Activated gamma-delta T cell treated with Interleukin-2 at 50 U/mL for 16 hours (primary cell): ENCODE measurements at places on chromosomes 16 and 17.

DNA sequence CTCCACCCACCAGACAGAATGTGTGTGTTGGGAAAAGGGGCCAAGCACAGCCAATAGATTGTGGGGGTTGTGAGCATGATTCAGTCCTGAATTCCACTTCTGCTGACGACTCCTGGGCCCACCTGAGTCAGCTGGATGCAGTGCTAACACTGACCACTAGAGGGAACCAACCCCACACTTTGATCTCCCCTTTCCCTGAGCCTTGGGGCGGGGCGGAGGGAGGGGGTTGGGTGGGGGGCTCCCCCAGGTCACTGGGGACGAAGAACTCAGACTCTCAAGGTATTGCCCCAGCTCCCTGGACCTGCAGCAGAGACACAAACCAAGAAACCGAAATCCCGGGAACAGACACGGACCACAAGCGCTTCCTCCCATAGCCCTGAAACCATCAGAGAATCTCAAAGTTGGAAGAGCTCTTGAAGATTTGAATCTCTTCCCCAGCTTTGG is 621 bp upstream of the CSHL1 start:
- DNase-seq, result peak; percentile 67

GRCh38 chr17:63434951-63435571 is 11.0 kb downstream of the CYB561 start:
- peak; percentile 64 for DNase-seq

- DNase-seq, result no peak
Measured at GRCh38 chr17:80986816-80987475, 4.7 kb upstream of the CHMP6 start.

GRCh38 chr16:11636172-11636721 is 32.0 kb upstream of the SNN start:
- no peak for DNase-seq

DNA sequence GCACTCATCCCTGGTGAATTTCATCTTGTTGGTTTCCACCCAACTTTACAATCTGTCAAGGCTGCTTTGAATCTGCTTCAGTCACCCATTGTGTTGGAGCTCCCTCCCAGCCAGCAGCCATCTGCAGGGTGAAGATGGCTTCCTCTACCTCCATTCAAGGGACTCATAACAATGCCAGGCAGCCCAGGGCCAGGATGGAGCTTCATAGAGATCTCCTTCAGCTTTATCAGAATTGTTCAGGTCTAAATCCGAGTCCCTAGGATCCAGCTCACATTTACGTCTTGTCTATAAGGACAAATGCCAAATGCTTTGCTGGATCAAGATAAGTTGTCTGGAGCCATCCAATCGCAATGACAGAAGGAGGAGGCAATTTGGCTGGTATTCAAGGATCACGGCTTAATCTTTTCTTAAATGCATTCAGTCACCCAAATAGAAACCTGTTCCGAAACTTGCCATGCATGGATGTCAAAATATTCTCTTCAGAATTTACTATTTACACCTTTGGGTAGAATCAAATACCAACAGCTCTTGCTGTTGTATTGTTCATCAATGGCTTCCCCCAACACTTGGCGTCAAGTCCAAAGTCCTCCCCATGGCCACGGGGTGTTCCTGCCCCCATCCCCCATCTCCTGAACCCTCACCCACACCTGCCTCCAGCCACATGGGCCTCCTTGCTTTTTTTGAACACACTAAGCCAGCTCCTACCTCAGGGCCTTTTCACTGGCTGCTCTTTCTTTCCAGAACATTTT is 3.8 kb upstream of the FAM171A2 start:
- no peak for DNase-seq

DNA sequence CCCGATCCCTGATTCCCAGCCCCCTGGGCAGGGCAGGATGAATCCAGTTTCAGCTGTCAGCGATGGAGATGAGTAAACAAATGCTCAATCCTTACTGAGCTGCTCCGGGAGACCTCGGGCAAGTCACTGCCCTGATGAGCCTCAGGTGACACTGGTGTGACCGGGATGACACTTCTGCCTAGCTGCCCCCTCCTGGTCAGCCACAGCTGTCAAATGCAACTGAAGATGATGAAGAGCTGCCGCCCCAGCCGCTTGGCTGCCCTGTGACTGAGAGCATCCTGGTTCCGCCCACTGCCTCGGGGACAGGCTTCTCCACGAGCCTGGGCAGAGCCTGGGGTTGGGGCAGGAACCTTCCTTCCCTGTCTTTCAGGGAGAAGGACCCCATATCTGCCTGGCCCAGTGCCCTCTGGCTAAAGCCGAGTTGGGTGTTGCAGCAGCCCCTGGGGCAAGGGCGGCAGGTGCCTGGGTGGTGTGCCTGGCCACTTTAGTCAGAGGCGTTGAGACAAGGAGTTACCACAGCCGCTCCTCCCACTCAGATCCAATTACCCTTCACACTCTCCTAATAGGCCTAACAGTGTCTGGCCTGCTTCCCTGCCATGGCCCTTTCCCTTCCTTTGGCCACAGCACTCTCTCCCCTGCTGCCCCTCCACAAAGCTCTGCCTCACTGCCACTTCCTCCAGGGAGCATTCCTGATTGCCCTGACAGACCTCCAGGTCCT is 5.5 kb downstream of the CCL17 start:
- DNase-seq, result no peak

DNA sequence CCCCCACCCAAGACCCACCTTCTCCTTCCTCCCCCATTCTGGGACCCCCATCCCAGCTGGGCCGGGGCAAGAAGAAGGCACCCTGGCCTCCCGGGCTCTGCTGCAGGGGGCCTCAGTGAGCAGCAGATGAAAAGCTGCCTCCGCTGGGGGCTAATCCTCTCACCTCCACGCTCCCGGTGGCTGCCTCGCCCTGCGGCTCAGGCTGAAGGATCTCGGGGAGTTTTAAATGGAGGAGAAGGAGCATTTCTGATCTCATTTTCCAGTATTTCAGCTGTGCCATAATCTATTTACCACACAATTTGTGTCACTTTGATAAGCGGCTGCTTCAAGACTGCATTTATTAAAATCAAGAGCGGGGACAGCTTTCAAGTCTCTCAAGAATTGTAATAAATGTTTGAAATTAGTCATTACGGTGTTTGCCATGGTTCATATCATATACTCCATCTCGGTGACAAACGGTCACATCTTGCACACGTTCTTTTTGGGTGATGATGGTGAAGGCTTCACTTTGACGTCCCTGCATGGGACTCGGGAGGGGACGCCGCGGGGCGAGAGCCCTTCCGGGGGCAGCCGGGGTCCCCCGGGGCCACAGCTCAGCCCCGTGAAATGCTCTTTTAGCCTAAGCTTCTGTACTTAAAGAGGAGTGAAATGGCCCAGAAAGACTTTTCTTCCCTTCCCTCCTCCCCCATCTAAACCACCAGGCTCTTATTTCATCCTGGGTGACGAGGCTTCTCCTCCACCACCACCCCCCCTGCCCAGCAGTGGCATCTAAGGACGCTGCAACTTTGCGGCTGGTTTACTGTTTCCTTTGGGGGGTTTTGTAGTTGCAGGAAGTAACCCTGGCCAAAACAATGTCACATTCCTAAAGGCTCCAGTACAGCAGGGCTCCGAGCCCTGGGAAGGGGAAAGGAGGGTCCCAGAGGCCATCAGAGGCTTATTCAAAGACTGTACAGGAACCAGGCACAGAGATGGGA is 313.1 kb upstream of the TNRC6C start:
- DNase-seq, result peak; percentile 70

- no peak for DNase-seq
Measured at GRCh38 chr16:67928147-67928546, 3.5 kb downstream of the CTRL start.

DNA sequence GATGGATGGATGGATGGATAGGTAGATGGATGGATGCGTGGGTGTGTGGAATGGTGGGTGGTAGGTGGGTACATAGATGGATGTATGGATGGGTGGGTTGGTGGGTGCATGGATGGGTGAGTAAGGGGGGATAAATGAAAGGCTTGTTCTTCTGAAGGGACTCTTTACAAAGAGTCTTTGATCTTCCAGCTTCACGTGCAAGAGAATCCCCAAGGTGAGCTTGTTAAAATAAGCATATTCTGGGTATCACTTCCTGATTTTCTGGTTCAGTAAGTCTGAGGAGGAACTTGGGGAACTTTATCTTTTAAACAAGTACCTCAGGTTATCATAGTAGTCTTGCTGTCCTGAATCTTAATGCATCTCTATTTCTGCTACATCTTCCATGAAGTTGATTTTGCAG is 639.1 kb downstream of the MAF start:
- DNase-seq, result no peak

GRCh38 chr16:12703935-12704334 is 99.8 kb downstream of the CPPED1 start:
- no peak for DNase-seq

- DNase-seq, result no peak
Measured at GRCh38 chr16:23062524-23062923, 86.7 kb downstream of the USP31 start.

GRCh38 chr16:66950437-66950836 is 10.6 kb upstream of the CES3 start:
- no peak for DNase-seq

GRCh38 chr17:77297693-77298666 is 157.2 kb downstream of the SEC14L1 start:
- no peak for DNase-seq

DNA sequence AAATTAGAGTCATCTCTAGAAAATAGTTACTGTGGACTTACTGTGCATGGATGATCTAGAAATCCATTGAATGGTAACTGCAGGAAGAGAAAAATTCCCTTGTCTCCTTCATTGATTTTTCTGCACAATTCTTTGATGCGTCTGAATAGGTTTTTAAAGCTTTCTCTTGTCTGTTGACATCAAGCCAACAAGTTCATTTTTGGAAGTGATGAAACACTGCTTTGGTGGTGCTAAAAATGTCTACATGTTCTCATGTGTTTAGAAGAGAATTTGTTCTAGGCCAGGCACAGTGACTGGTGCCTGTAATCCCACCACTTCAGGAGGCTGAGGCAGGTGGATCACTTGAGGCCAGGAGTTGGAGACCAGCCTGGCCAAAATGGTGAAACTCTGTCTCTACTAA is 57.1 kb upstream of the AXIN2 start:
- DNase-seq, result no peak

DNA sequence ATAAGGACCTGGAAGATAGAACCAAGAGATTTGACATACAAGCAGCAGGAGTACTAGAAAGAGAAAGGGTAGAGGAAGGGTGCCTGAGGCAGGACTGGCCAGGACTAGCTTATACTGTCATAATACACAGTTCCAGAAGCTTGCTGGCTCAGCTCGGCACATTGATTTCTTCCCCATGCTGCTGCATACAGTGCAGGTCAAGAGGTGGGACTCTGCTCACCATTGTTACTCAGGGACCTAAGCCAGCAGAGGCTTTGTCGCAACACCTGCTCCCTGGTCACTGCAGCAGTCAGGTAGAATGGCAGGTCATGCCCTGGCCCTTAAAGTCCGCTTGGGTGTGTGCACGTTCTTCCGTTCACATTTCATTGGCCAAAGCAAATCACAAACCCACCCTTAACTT is 32.8 kb downstream of the LDHD start:
- no peak for DNase-seq

GRCh38 chr17:42212382-42212781 is 18.1 kb upstream of the GHDC start:
- no peak for DNase-seq
